HS-5 (cell line): ENCODE measurements at places on chromosomes 2 and 18.

- no peak for DNase-seq
These were observed 308.3 kb downstream of the DLGAP1 start for GRCh38 chr18:4146797-4147196.

DNA sequence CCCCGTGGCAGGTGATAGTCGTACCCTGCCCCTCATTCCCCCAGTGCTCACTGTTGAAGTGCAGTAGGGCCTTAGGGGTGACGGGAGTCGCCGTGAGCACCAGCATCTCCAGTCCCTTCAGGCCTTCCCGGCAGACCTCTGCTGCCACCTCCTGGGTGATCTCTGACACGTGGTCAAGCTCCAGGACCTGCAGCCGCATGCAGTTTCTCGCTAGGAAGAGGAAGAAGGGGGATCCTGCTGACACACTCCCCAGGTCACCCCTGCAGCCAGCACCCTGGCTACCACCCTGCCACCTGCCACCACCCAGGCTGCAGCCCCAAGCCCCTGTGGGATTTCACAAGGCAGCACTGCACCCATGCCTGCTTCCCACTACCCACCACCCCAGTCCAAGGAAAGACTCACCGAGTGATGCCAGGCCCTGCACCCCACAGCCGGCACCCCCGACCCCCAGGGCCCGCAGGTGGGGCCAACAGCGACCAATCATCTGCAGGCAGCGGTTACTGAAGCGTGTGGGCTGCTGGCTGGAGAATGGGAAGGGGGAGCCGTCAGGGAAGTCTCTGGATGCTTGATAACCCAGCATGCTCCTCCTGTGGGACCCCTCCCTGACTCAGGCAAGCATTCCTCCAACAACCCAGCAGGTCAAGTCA is 23.8 kb downstream of the FBXO41 start:
- no peak for DNase-seq

- DNase-seq = no peak
These were observed 11.7 kb upstream of the ABCB11 start for GRCh38 chr2:169042856-169043255.

DNA sequence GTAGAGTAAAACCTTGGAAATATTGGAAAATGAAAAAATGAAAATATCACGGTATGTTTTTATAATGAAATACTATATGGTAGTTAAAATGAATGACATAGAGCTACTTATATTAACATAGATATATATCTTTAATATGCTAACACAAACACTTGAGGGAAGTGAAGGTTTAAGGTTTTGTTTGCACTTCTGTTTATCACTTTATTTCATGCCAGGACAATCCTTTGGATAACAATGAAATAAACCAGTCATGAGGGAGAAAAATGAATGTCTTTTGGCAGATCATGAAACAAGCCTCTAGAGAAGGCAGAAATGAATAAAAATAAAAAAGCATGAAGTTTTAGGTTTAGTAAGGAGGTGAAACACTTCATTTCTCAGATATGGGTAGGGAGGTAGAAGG is 89.9 kb downstream of the BAZ2B start:
- DNase-seq = no peak

DNA sequence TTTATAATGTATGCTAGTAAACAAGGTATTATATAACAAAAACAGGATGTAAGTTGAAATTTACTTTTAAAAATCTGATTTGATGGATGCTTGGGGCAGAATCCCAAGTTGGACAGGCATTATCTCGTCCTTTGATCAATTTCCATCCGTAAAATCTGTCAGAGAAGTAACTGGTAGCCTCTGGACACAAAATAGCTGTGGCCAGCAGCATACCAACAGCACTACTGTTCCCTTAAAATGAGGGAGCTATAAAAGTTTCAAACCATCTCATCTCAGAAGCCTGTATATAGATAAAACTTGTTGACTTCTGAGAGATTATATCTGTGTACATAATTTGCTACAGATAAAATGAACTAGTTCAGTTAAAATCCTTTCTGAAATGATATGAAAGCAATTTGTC is 14.7 kb upstream of the METAP1D start:
- no peak for DNase-seq

DNA sequence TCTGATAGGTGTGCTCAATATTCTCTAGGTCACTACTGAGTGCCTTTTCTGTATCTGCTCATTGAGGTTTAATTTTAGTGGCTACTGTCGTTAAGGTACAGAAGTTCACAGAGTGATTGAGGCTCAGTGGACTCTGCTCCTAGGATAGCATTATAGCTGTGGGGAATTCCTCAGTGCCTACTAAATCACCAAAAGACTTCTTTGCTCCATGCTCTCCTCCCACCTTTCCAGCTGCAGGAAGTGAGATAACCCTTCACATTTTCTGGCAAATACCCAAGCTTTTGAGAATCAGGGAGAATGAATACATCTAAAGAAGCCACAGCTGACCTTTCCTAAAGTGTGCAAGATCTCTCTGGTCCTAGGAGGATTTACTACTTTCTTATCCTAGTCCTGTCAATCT is 95.2 kb upstream of the FSIP2 start:
- DNase-seq = no peak

DNA sequence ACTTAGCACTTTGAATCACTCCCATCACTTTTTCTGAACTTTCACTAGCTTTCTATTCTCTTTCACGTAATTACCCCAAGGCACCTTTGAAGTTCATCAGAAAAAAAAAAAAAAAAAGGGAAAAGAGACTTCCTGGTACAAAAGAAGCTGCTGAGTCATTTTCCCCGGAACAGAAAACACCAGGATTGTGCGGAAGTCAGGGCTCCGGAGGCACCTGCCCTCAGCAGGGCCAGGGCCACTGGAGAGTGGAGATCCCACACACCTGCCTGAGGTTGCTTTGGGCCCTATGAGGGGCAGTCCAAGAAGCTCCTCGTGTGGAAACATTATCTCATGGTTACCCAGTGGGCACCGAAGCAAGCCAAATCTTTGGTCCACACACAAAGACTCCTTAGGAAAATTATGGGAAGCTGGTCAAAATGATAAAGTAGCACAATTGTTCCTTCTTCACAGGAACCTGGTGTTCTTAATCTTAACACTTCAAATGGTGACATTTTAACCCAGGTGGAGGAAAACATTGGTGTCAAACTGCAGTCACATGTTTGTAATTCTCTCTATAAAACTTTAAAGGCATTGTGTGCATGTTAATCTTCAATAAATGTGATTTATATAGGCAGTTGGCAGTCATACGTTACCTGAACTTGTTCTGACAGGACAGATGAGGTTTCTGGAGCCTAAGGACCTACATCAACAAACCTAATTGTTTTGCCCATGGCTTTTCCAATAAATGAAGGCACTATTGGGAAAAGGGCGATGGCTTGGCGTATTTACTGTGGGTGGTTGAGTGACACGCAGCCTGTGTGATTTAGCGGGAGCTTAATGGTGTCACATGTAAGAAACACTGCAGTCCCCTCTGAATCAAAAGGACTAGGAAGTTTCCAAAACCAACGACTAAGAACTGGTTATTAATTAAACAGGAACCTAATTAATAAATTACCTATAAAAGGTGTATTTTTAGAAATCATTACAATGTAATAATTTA is 23.4 kb upstream of the FAM110C start:
- DNase-seq = no peak

GRCh38 chr2:60297296-60298005 is 256.0 kb downstream of the BCL11A start:
- DNase-seq = no peak

GRCh38 chr2:122905431-122905830 is 1119.7 kb upstream of the CNTNAP5 start:
- DNase-seq = no peak

- no peak for DNase-seq
These were observed 8.9 kb upstream of the MMADHC start for GRCh38 chr2:149596471-149596870.

GRCh38 chr2:121831841-121832240 is 76.4 kb downstream of the TSN start:
- no peak for DNase-seq

GRCh38 chr18:1062588-1062987 is 157.9 kb downstream of the ADCYAP1 start:
- no peak for DNase-seq

DNA sequence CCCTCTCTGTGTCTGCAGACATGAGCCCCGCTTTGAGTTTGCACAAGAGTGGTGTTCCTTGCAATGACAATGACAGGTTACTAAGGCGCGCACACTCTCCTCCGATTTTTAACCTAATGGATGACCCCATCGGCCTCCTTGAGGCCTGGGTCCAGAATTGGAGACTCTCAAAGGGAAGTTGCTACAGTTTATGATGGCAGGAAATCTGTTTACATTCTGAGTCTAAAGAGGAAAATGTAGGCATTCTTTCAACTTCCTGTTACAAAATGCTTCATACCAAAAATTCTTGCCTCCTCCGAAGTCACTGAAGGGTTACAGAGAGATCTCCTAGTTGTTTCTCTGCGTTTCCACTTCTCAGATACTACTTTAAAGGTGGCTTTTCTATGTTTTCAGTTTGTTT is 225.3 kb upstream of the AGAP1 start:
- DNase-seq = peak; percentile 49

DNA sequence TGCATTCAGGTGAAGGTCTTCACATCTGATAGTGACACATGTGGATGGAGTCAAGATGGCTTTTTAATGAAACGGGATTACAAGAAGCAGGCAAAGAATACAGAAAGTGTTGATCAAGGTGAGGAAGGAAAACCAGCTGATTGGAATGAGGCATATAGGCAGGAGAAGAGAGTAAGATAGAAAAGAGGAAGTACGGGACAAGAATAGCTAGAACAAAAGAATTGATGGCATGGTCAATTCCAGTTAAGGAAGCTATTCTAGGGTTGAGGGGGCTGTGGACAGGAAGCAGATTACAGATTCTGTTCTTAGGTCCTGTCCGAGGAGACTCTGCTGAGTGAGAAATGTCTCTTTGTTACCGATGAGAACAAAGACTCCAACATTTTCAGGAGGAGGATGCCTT is 13.2 kb upstream of the NCK2 start:
- DNase-seq = no peak

- DNase-seq = peak; percentile 46
These were observed 95.1 kb downstream of the ZFP36L2 start for GRCh38 chr2:43131051-43131889.

- no peak for DNase-seq
These were observed 156.4 kb upstream of the GALNT13 start for GRCh38 chr2:153715218-153715850.

- DNase-seq = no peak
These were observed 48.8 kb upstream of the PPM1B start for GRCh38 chr2:44119878-44120277.

GRCh38 chr2:60313470-60314172 is 239.8 kb downstream of the BCL11A start:
- DNase-seq = no peak

DNA sequence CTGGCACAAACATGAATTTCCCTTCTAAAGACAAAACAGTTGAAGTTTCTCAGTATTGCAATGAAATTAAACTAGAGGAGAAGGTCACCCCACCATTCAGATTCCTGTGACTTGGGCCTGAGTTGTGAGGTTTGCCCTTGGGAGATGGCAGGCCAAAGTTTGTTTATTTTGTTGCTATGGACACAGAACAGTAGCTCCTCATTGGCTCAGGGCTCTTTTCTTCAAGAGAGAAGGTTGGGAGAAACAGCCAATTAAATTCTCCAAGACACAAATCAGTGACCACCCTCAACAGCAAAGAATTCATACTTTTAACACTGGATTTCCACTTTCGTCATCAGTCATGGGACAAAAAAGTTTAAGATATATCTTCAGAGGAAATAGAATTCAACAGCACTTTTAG is at the start of gene FLACC1:
TSS of gene FLACC1 (minus strand) at position 125 of the 400 bp plus-strand sequence. CDS start 5,941 bp downstream, outside the sequence.
- DNase-seq = peak; percentile 29

DNA sequence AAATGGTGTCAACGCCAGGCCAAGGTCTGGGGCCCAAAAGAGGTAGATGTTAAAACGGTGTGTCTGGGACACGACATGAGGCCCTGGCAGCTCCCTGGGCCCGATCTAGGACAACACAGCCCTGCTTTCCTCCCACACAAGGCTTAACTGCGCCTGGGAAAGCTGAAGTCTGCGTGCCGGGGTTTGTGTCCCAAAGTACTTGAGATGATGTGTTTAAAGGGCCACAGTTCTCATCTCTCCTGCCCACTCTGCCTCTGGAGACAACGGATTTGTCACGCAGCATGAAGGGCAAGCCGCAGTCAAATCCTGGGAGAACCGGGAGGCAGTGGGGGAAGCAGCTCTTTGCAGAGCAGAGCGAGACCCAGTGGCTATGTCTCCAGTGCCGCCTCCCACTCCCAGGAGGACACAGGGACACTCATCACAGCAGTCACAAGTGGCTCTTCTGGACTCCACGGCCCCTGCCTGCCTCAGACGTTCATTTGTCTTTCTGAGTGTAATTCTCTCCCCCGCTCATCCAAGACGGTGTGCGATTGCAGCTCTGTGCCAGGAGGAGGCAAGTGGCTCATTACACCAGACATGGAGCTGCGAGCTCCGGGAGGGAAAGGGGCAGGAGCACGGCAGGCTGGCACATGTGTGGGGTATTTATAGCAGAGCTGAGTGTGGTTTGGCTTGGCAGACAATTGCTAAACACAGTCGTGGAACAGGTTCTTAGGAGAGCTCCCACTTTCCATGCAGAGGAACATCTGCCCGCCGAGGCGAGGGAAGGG is 57.7 kb upstream of the SEMA4C start:
- no peak for DNase-seq

GRCh38 chr2:167293943-167294775 is 405.9 kb downstream of the XIRP2 start:
- DNase-seq = no peak

DNA sequence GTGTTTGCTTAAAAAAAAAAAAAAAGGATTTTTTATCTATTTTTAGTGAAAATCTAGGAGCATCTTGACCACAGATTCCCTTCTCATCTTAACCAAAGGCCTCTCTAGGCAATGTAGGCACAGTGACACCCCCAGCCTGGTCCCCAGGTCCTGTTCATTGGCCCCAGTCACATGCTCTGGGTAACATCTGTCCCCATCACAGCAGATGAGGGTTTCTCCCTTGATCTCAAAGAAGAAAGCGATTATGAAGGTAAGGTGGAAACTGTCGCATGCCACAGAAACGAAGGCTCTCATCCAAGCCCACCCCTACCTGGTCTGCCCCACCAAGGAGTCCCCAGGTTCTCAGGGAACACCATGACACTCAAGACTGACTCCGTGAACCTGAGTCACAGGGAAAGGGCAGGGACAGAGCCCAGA is 4.7 kb downstream of the HS6ST1 start:
- no peak for DNase-seq

GRCh38 chr2:110103061-110103961 is 12.3 kb downstream of the MALL start:
- no peak for DNase-seq

DNA sequence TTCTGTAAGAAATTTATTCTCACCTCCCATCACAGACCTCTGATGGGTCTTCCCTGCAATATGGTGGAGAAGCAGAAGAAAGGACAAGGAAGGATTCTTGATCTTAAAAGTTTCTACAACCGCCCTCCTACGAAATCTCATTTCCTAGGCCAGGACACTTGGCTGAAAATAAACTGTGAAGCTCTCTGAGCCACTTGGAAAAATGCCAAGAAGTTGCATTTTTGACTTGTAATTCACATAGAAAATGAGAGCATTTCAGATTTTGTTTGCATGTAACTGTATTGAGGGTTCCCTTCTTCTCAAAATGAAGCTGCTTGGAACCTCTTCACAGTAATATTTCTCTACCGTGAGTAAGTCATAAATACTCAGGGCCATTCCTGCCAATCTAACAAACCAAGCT is 458.3 kb upstream of the SLC14A2 start:
- no peak for DNase-seq
